Activated T-cell treated with anti-CD3 and anti-CD28 coated beads, Interleukin-2, amount 50 U/mL, for 24 hours (primary cell): ENCODE measurements at places on chromosomes 3 and 15.

DNA sequence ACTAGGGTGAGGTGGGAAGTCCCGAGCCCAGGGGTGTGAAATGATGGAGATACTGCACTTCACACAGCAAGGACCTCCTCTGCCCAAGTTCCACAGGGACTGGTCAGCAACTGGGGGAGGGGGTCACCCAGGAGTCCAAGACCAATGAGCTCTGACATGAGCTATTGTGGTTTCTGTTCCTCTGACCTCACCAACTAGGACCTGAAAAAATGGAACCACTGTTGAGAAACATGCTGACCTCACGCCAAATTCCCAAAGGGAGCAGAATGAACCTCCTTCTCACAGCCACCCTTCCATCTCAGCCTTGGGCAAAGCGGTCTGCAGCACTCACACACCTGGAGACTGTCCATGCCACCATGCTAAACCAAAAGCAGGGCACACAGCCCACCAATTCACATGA lies 69.3 kb downstream of the LRIG1 start:
- DNase-seq: no peak

GRCh38 chr3:22996920-22997571 lies 206.1 kb upstream of the UBE2E2 start:
- DNase-seq: no peak

DNA sequence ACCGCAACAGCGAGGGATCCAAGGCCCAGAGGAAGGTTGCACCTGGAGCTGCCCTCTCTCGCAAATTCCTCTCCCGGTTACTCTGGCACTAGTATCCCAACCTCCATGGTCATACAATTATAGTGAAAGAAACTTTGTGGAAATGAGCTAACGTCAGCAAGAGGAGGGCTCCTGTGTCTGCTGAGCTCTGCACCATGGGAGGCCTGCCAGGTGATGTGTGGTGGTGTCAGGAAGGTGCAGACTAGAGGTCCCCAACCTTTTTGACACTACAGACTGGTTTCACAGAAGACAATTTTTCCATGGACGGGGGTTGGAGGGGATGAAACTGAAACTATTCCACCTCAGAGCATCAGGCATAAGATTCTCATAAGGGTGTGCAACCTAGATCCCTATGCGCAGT lies 13.2 kb upstream of the IQCF6 start:
- DNase-seq: no peak

GRCh38 chr3:54761637-54762036 lies 166.2 kb downstream of the LRTM1 start:
- no peak for DNase-seq

- DNase-seq: peak; percentile 41
Observed at GRCh38 chr3:112074616-112075497, 11.3 kb upstream of the C3orf52 start.

- no peak for DNase-seq
Observed at GRCh38 chr3:164550857-164551256, 527.4 kb downstream of the SI start.

GRCh38 chr3:187072511-187072910 lies 66.8 kb downstream of the RPL39L start:
- DNase-seq: no peak

- DNase-seq: no peak
Observed at GRCh38 chr3:104460477-104461406, 906.0 kb upstream of the ALCAM start.

DNA sequence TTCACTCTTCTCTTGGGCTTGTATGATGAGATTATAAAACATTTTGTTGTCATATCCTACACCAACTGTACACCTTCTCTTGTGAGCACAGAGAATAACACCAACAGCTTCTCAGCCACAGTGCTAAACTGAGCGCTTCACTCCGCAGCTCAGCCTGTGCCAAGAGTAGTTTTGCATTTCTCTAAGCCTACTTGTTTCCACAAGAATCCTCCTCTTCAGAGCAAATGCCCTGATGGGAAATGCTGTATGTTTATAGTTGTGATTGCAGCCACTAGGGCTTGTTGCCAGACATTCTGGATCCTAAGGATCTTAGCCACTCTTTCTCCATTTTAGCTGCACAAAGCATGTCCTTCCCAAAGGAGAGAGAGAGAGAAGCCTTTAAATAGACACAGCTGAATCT lies 138.8 kb upstream of the PLXND1 start:
- no peak for DNase-seq

DNA sequence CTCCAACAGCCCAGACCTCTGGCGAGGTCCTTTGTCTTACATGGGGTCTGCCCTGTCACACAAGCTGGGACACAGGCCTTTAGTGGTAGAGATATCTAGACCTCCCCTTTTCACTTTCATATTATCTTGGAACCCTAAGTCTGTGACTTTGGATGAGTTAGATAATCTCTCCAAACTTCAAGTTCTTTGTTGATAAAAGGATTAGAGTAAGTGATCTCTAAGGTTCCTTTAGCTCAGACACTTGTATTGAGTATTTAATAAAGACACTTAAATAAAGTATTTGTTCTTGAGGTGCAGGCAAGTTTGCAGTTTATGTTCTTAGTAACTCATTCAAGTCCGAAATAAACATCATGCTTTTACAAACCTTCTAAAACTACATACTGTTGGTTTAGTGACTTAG lies 459.6 kb downstream of the SHQ1 start:
- no peak for DNase-seq

DNA sequence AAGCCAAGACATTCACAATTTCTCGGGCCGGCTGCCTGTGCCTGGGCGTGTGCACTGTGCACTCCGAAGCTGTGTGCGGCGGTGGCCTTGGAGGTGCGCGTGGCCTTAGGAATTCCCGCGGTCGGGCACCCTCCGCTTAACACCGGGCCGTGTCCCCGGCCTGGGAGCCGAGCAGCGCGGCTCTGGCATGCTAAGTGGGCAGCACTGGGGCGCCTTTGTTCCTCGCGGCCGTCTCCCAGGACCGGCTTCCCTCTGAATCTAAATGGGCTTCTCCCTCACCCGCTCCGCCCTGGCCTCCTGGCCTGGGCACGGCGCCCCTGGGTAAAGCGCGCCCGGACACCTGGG lies 498 bp upstream of the ARNT2 start:
- no peak for DNase-seq

DNA sequence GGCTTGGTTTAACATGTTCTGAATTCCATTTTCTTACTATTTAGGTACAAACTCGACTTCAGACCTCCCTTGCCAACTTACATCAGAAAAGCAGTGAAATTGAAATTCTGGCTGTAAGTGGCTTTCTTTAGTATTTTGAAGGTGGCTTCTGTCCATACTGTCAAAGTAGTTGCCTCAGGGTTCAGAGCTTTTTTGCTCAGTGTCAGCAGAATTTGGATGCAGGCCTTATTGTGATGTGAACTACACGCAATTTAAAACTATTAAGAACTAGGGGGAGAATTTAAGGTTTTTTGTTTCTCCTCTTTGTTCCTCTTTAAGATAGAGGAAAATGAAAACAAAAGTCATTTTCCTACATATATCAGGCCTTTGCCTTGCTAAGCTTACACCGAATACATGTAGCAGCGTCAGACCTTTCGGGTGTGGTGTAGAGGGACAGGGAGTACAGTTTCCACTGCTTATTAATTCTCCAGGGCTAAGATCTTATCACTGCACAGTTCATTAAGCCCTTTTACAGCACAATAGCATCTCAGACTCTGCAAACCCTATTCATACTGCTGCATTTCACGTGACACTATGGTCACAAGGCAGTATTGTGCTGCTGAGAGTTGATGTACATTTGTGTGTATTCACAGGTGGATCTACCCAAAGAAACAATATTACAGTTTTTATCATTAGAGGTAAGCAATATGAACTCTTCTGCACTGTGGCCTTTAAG lies 6.7 kb downstream of the SRP14 start:
- no peak for DNase-seq

DNA sequence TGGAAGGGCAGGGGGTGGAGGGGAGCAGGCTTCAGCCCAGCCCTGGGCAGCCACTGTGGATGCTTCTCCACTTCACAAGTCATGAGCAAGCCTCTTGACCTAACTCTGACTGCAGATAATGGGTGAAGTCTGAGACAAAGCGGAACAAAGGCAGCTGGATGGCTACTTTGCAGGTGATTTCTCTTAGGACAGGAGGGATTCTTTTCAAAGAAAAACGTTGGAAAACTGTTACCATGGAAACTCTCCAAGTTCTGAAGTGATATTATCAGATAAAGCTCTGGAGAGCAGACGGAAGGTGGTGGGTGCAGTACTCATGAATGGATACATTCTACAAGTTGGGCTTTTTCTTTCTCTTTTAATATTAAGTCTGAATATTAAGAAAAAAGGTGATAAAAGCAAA lies 254.2 kb upstream of the SLCO3A1 start:
- DNase-seq: no peak

- no peak for DNase-seq
Observed at GRCh38 chr3:172751175-172751704, 714 bp downstream of the ECT2 start.

DNA sequence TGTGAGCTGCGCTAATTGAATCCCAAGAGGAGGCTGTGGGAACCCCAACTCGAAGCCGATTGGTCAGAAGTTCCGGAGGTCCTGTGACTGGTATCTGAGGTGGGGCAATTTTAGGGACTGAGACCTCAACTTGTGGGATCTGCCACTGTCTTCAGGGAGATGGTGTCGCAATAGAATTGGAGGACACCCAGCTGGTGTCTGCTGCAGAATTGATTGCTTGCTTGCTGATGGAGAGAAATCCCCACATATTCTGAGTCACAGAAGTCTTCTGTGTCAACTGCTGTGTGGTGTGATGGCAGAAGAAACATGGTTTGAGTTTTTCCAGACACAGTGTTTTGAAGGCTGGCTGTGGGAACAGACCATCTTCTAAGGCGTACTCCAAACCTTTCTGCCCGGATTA lies 99.7 kb upstream of the PLXNA1 start:
- no peak for DNase-seq

DNA sequence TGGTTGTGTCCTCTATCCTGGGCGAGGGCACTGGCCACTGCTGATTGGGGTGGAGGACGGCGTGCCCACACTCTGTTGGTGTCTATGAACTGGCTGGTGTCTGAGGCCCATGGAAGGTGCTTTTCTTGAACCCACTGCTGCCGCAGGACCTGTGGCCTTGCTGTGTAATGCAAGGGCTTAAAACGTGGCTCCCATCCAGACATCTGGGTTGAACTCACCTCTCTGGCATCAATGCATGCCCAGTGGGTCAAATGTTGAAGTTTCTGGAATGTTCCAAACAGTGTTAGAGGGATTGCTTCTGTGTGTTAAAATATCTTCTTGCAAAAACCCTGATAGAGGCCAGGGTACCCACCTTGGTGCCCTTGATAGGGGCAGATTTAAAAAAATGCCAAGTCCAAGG lies 42.6 kb downstream of the FAM3D start:
- DNase-seq: no peak

GRCh38 chr3:39755100-39755499 lies 54.3 kb upstream of the MYRIP start:
- no peak for DNase-seq

DNA sequence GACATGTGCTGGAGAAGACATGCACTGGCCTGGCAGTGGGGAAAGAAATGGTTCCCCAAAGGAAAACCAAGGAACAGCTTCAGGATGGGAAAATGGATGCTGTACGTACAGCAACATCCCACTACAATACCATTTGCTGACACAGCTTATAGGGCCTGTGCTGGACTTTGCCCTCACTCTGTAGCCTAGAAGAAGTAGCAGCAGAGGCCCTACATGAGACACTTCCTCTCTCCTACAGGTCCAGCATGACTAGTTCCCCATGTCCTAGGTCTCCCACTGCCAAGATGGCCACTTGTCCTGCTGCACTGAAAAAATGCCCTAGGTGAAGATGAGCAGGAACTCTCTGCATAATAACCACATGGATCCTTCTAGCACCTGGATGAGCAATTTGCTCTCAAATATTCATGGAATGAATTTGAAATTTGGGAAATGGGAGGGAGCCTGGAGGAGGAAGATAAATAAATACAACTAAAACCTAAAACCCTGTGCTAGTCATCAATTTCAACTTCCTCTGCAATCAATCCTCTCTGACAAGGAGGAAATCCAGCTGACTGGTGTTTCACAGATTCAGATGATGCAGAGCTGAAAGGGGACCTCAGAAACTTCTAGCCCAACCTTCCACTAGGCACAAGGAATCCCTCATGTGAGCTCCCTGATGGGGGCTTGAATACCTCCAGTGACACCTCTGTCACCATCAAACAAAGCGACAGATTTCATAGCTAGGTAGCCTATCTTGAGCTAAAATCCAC lies 514.3 kb upstream of the PPP2R3A start:
- DNase-seq: no peak

GRCh38 chr3:128400671-128401070 lies 66.0 kb downstream of the DNAJB8 start:
- no peak for DNase-seq

GRCh38 chr3:134496471-134497071 lies 10.7 kb downstream of the CEP63 start:
- DNase-seq: no peak

- DNase-seq: no peak
Observed at GRCh38 chr3:113844622-113845222, 6.1 kb downstream of the GRAMD1C start.

GRCh38 chr3:111831840-111832239 lies 27.2 kb upstream of the PHLDB2 start:
- no peak for DNase-seq
